ENCODE measurements at places on chromosomes 2 and 18.

- no peak for DNase-seq
Measured at GRCh38 chr2:240162531-240162930, 22.1 kb upstream of the OTOS start.

- DNase-seq = no peak
Measured at GRCh38 chr2:70084973-70085710, 2.1 kb upstream of the PCBP1 start.

DNA sequence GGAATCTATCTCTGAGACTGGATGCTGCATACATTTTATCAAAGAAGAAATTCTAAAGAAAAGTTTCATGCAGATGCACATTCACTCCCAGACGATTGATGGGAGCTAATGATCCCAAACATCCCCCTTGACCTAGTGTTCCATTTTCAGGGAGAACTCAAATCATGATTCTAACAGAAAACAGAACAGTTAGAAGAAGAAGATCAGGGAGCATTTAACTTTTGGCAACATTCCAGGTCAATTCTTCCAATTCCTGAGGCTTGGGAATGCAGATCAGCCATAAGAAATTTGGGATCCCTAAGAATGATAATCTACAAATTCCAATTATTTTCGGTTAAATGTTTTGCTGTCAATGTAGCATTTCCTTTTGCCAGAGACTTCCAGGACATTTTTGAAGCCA is 96.6 kb downstream of the CPO start:
- DNase-seq = no peak

GRCh38 chr2:457792-458424 is 170.0 kb upstream of the ALKAL2 start:
- DNase-seq = no peak

DNA sequence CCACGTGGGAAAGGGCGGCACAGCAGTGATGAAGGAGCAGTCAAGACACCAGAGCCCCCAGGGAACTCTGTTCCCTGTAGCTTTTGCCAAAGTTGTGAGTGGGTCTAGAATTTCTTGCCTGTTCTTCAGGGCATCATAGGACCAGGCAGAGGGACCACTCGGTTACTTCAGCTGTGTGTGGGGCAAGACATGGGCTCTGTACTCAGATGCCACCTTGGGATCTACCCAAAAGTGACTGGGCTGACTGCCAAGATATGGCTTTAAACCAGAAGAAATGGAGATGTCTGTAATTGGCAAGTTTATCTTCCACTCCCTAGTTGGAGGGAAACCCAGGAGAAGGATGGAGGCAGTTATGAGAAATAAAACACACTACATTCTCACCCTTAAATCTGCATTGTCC is 29.6 kb downstream of the KCNF1 start:
- DNase-seq = no peak

DNA sequence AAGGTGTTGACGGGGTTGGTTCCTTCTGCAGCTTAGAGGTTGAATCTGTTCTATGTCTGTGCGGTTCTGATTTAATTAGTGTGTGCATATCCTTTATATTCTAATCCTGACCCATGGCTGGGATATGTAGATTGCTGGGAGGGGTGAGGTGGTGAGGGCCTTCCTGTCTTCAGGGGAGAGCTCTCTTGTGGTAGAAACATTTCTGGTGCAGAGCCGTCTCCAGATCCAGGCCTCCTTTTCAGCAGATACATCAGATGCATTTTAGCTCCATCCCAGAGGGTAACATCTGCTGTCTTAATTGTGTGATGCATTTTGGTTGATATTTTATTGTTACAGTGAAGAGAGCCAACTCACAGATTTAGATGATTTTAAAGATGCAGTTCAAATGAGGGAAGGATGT is 227.8 kb downstream of the AGAP1 start:
- DNase-seq = no peak

- DNase-seq = no peak
Measured at GRCh38 chr2:80298954-80299353, 5.6 kb downstream of the LRRTM1 start.

GRCh38 chr2:16090650-16091575 is 150.6 kb downstream of the MYCN start:
- DNase-seq = no peak

DNA sequence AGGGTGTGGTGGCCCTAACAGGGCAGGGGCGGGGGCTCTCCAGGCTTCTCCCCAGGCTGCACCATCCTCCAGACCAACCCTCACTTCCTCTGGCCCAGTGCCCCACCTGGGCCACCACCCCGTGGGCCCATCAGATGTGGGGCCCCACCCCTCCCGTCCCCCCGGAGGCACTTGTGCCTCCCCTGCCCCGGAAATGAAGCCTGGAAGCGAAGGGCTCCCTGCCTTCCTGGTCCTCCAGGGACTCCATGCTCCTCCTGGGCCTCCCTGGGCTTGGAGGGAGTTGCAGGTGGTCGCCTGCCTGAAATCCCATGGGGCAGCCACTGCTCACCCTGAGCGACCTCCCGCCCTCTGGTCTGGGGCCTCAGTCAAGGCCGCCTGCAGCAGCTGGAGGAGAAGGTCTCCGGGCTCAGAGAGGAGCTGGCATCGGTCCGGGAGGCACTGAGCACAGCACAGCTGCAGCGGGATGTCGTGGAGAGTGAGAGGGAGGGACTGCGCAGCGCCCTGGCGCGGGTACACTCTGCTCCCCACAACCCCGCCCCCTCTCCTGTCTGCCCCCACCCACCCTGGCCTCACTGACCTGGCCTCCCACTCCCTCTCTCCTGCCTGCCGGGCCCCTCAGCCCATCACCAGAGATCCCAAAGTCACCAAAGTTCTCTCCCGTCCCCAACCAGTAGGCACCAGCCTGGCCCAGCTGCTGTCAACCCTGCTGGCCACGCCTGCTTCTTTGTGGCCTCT is 28.0 kb downstream of the CROCC2 start:
- no peak for DNase-seq

- no peak for DNase-seq
Measured at GRCh38 chr2:74959106-74959751, 786 bp downstream of the POLE4 start.

- DNase-seq = no peak
Measured at GRCh38 chr2:168530982-168531622, 75.0 kb downstream of the CERS6 start.

DNA sequence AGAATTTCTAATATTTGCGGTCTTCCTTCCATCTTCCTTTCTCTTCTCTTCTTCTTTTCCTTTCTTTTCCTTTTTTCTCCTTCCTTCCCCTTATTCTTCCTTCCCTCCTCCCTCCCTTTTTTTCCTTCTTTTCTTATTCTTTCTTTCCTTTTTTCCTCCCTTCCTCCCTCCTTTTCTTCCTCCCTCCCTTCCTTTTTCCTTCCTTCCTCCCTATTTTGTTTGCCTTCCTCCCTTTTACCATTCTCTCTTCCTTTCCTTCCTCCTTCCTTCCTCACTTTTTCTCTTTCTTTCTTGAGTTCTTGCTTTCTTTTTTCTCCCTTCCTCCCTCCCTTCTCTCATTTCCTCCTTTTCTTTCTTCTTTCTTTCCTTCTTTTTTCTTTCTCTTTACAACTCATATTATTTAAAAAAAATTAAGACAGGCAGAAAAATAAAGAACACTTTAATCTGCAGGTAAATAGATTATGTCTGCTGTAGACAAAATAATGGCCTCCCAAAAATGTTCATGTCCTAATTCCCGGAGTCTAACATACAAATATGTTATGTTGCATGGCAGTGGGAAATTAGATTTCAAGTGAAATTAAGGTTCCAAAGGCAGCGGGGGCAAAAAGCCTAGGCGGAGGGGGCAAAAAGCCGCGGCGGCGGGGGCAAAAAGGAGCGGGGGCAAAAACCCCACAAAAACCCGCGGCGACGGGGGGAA is 152.4 kb downstream of the ANKRD30BL start:
- DNase-seq = no peak

- no peak for DNase-seq
Measured at GRCh38 chr2:126614524-126615227, 41.3 kb upstream of the GYPC start.

- DNase-seq = no peak
Measured at GRCh38 chr2:54572636-54573536, 116.8 kb downstream of the SPTBN1 start.

GRCh38 chr2:168458139-168458538 is 2.1 kb downstream of the CERS6 start:
- no peak for DNase-seq

All from NCI-H446 treated with DMSO at 0.1 percent for 48 hours (cell line).